ENCODE measurements at places on chromosomes 11 and 22.

GRCh38 chr11:47337229-47337924 lies 15.1 kb downstream of the MYBPC3 start:
- no peak for DNase-seq

DNA sequence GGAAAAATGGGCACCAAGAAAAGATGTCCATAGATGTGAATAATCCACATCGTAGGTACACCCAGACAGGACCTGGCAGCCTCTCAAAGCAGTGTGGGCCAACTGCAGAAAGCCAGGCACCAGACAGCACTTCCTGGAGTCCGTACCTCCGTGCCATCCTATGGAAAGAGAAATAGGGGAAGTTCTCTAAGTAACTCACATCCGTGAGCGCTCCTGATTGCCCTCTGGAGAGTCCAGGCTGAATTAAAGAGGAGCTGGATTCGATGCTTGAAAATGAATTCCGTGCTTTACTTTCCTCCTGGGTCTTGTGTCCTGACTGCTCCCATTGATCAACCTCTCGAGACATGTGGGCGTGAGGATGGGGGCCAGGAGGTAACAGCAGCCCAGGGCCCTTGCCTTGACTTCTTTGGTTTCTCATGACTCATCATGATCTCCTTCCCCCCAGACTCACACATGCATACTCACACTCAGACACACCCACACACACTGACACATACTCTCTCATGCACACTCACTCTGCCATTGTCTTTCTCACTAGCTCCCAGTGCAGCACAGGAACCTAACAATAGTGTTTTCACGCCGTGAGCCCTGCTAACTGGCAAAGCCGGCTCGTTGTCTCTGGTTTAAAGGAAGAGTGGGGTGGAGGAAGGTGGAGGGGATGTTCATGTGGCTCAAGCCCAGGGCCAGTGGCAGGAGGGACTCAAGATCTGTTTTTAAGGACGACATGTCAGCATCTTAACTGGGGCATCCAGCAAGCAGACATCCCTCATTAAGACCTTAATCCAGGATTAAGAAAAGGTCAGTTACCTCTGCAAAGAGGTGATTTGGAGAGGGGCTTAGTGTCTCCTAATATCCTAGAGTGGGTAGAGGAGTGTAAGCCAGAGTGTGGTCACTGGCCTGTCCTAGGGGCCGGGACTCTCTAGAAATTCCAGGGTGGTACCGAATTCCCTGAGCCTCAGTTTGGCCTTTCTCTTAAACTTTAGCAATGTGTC lies 104.2 kb downstream of the SCN3B start:
- DNase-seq: no peak

GRCh38 chr11:73206801-73207200 lies 11.3 kb upstream of the P2RY2 start:
- no peak for DNase-seq

DNA sequence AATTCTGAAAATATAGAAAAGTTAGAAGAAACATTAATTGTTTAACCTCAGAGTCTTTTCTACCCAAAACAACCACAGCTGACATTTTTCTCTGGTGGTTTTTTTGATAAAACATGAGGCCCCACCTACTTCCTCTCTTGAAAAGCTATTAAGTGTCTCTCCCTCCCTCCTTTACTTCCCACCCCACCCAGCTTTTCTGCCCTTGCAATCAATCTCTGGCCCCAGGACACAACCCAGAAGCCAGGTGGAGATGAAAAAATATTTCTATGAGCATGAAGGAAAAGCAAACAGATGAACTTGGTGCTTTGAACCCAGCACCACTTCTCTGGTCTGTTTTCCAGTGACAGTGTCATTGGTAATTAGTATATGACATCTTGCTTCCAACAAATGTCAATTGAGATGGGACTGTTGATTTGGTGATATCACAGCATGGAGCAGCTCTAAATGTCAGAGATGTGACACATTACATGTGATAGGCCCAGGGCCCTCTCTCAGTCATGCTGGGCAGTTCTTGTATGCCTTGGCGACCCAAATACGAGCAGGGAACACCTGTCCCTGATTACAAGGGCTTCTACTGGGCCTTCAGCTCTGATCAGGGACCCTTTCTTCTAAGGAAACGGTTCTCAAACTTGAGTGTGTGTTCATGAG lies 23.9 kb upstream of the TMPRSS13 start:
- DNase-seq: no peak

- no peak for DNase-seq
Observed at GRCh38 chr11:17979770-17980371, 33.0 kb downstream of the SERGEF start.

GRCh38 chr22:46661221-46661851 lies 41.1 kb downstream of the GRAMD4 start:
- no peak for DNase-seq

DNA sequence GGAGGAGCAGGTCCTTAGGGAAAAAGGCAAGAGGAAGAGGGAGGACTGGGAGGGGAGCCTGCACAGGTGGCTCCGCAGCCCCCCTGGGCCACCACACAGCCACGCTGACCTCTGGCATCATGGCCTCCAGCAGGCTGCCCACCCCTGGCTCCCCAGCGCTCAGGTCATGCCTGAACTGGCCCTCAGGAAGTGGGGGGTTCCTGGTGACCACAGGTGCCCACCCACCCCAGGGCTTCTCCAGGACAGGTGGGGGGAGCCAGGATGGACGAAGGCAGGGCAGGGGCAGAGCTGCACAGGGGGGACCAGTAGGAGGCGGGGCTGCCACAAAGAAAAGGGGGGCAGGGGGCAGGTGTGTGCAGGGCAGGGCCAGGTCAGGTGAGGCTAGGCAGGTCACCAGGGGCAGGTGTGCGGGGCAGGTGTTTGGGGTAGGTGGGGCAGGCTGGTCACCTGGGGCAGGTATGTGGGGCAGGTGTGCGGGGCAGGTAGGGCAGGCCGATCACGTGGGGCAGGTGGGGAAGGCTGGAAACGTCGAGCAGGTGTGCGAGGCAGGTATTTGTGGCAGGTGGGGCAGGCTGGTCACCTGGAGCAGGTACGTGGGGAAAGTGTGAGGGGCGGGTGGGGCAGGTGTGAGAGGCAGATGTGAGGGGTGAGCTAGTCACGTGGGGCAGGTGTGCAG lies 997 bp downstream of the DEAF1 start:
- DNase-seq: no peak

GRCh38 chr11:69372589-69373250 lies 78.8 kb downstream of the MYEOV start:
- no peak for DNase-seq

- no peak for DNase-seq
Observed at GRCh38 chr11:112566124-112566523, 305.5 kb upstream of the PLET1 start.

- no peak for DNase-seq
Observed at GRCh38 chr11:133928628-133929059, 28.1 kb downstream of the IGSF9B start.

DNA sequence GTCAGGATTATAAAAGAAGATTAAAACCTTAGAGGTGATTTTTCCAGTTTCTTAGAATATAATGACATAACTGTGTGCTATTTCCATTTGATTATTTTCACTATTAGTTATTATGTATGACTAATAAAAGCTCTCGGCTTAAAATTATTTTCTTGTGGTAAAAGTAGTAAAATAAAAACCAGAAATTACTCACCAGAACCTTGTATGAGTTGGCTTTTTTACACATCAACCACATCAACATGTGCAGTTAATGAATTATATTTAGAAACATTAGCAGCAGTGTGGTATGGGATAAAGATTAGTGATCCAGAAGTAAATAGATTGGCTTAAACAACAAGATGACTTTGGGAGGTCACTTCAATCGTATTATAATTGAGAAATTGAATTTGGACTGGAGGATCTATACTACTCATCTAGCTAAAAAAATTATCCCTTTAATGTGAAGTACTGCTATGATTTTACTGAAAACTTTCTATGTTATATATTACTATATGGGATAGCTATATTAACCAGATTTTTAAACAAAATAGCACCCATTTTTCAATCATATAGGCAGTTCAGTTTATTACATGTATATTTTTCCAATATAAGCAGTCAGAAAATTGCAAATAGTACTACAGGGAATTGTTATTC lies 2.8 kb upstream of the BCO2 start:
- DNase-seq: no peak

- no peak for DNase-seq
Observed at GRCh38 chr11:1451781-1452470, 34.7 kb downstream of the MOB2 start.

- DNase-seq: no peak
Observed at GRCh38 chr11:106177311-106177710, 99.8 kb downstream of the AASDHPPT start.

GRCh38 chr22:35627267-35628041 lies 10.3 kb upstream of the MB start:
- DNase-seq: peak; percentile 77

GRCh38 chr11:47583844-47584243 lies 2.6 kb upstream of the FAM180B start:
- DNase-seq: no peak

DNA sequence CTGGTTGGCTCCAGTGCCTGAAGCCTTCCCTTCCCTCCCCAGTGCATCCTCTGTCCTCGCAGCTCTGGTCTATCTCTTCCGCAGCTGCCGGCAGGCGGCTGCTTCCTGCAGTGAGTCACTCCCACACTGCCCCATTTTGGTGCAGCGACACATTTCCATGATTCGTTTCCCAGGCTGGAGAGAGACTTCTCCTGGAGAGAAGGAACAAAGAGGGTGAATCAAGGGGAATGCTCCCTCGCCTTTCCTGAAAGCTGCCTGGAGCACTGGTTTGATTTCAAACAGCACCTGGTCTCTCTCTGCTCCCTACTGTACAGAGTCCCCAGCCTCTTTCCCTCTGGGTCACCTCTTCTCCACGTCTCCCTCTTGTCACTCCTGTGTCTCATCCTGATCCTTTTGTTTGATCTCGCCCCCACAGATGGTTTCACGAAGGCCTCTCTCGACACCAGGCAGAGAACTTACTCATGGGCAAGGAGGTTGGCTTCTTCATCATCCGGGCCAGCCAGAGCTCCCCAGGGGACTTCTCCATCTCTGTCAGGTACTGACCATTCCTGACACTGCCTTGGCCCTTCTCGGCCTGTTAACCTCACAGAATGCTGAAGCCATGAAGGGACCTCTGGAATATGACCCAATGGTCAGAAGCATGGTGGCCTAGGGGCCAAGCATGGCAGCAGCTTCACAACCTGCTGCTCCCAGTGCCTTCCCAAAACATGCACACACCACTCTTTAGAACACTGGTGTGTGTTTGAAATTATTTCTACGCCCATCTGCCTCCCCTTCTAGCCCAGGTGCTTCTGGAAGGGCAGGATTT lies at the start of gene TMA7B:
Gene TMA7B, plus strand, starts transcription at position 758 of the 808 bp plus-strand sequence. CDS start 3,978 bp downstream, outside the sequence.
- peak; percentile 26 for DNase-seq

DNA sequence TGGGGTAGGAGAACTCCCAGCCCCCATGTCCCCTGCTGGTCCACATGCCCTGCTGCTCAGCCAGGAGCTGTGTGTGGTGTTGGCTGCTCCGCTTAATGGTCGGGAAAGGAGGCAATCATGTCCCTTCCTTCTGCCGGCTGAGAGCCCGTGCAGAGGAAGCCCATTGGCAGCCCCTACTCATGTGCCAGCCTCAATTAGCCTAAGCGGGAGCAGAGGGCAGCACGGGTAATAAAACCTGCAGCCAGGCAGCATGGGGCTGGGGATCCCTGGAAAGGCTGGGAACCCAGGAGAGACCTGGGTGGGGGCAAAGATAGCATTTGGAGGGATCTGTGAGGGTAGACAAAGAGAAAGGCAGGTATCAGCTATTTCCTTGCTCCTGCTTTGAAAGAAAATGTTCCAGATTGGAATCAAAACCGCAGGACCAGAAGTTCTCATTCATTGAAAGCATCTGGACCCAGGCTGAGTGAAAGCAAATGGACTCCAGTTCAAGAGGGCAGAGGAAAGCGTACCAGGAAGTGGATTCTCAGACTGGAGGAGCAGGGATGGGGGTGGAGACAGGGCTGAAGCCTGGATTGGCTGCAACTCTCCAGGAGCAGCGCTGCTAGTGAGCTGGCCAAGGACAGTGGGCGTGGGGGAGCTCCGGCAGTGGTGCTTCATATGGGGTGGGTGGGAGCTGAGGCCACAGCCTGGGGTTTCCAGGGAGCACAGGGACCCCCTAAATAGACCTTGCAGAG lies 103.4 kb upstream of the NECTIN1 start:
- peak; percentile 35 for DNase-seq

- no peak for DNase-seq
Observed at GRCh38 chr22:22863001-22863400, 24.6 kb upstream of the IGLL5 start.

GRCh38 chr11:111612224-111612623 lies 10.0 kb downstream of the SIK2 start:
- no peak for DNase-seq

DNA sequence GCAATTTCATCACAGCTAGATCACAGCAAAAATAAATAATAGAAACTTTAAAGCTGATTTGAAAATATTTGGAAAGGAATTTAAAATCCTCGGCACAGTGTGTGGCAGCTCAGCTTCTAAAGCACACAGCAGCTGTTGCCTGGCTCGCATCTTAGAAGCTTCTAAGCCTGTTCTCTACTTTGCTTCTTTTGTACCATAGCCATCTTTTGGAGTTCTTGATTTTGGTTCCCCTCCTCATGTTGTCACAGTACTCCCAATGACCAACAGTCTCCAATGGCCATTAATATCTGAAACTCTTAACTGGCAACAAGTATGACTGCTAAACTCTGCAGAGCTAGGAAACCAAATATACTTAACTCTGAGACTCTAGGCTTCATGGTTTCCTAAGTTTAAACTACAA lies 28.8 kb downstream of the CHKA start:
- no peak for DNase-seq

DNA sequence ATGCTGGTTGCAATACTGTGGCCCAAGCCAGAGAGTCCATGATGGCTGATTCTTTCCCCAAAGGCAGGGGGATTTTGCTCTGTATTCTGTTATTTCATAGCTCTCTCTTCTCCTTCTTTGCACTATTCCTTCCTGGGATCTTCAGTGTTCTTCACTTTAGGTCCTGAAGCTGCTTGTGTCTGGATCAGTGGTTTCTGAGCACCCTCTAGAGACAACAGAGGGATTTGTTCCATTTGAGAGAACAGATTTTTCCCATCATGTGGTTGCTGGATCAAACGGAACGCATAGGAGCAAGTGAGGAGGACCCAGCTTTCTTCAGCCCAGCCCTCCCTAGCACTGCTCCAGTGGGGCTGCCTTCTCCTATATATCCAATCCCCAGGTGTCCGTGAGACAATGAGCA lies 68.7 kb upstream of the SYN3 start:
- no peak for DNase-seq

GRCh38 chr11:6703247-6704063 lies 20.3 kb upstream of the MRPL17 start:
- no peak for DNase-seq

DNA sequence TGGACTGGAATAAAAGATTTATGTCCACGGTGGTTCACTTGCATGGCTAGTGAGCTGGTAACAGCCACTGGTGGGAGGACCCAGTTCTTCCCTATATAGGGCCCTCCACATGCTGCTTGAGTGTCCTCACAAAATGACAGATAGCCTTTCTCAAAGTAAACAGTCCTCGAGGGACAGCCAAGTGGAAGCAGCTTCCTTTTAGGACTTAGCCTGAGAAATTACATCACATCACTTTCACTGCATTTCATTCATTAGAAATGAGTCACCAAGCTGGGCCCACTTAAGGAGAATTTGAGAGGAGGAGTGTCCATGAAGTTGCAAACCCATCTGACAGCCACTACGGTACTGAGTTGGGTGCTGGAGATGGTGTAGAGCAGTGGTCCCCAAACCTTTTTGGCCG lies 7.0 kb downstream of the ISX start:
- no peak for DNase-seq

Measured in hindlimb muscle (tissue), 1 donor.